ENCODE measurements at places on chromosomes 16 and 17.

DNA sequence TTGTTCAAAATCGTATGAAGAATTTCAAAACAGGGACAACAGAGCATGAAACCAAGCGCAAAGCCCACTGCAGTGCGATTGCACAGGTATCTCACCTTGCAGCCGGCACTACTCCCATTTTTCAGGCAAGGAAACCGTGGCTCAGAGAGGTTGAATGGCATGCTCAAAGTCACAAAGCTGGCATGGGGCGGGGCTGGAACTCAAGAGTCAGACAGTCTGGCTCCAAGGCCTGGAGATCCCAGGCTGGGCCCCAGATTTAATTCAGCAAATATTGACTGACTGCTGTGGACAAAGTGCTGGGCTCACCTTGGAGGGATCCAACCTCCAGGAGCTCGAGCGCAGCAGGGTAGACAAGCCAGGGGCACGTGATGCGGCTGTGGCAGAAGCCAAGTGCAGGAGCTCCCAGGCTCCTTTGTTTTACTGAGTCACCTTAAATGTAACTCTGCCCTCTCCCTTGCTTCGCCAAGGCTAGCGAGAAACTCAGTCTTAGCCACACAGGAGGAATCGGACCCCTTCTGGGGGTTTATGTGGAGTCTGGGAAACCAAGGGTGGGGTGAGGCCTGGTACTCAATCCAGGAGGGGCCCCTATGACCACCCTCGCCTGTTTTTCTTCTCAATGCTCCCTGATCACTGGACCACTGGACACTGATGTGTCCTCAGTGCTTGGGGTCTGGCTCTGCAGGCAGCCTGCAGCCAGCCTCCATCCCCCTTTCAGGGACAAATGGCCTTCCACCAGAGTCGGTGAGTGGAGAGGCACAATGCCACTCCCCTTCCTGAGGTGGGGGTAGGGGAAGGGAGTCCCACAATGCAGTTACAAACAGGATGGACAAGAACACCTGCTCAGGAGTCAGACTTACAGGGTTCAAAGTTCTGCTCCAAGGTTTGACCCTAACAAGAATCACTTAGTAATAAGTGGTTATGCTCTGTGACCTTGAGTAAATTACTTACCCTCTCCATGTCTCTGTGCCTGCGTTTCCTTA lies 3.9 kb upstream of the SPATA20 start:
- DNase-seq: no peak

- no peak for DNase-seq
These were observed 39.9 kb downstream of the USP32 start for GRCh38 chr17:60352071-60352470.

DNA sequence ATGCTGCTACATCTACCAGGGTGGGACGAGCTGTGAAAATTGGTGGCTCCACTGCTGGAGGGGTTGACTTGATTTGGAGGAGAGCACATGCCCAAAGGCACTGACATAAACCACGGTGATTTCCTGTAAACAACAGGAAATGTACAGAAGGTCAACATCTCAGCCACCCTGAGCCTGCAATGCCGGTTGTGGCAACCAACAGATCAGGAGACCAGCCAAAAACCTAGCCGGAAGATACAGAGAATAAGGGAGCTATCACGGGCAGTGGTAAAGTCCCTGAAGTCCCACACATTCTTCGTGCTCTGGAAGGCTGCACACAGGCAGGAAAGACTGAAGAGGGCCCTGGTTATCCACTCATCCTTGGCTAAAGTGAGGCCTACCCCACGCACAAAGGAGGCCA lies 56.2 kb downstream of the ADCY9 start:
- DNase-seq: no peak

GRCh38 chr17:40060887-40061608 lies 1.7 kb upstream of the THRA start:
- DNase-seq: no peak

DNA sequence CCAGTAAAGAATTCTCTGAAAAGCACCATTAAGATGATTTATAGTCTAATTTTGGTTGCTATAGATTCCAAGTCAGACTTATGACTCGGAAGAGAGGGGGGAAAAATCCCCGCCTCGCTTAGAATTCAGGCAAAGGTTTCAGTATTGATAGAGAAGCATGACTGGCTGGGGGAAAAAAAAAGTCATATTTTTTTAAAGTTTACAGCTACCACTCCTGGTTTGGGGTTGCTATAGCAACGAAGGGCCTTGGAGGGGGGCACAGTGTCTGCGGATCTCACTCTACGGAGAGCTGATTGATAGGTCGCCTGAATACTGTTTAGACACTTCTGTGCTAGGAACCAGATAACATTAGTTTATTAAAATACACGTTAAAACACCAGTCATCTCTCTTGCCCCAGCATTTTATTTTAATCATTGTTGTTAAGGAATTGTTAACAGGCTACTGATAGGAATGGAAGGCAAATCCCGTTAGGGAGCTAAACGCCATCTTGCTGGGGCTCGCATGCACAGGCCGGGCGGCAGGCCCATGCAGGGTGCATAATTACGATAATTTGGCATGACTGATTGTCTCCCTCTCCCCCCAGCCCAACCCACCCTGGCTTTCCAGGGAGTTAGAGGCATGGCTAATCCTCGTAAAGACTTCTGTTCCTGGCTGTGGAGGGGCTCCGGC lies 380.0 kb upstream of the XYLT1 start:
- no peak for DNase-seq

- DNase-seq: no peak
These were observed 57.9 kb upstream of the KCNJ16 start for GRCh38 chr17:70017112-70017511.

DNA sequence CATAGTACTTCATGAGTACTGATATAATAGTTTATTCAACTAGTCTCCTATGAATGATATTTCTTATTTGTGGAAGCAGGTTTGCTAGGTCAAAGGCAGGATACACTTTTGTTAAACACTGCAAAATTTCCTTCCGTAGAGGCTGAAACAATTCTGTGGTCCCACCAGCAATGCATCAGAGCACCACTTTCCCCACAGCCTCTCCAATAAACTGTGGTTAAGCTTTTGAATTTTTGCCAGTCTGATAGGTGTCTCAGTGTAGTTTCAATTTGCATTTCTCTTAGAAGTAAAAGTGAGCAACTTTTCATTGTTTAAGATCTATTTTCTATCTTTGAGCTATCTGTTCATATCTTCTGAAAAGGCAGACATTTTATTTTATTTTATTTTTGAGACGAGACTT lies 36.4 kb upstream of the CORO6 start:
- no peak for DNase-seq

- DNase-seq: no peak
These were observed 35.2 kb downstream of the TBX4 start for GRCh38 chr17:61487161-61487988.

DNA sequence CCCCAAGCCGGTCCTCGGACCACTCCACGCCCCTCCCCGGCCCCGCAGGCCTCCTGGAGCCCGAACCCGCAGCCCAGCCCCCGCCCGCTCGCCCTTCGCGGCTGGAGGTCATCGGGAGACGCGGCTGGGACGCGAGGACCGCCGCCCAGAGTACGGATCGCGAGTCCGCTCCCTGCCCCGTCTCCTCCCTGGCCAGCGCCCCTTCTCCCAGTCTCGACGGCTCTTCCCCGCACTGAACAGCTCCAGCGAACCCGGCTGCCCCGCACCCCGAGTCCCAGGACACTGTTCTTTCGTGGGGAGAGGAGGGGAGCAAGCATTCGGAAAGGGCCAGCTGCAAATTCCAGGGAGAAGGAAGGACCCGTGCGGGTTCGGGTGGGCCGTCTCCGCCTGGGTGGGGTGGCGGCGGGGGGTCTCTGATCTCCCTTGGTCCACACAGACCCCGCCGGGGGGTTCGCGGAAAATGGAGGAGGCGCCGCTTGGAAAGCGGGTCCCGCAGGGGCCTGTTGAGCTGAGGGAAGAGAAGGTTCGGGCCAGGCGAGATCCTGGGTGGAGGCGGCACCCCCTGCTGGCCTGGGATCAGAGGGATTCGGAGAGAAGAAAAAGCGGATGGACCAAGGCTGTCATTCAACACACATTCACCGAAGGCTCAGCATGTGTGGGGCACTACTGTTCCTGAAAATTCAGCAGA lies 632 bp upstream of the RTN4RL1 start:
- peak; percentile 79 for DNase-seq

DNA sequence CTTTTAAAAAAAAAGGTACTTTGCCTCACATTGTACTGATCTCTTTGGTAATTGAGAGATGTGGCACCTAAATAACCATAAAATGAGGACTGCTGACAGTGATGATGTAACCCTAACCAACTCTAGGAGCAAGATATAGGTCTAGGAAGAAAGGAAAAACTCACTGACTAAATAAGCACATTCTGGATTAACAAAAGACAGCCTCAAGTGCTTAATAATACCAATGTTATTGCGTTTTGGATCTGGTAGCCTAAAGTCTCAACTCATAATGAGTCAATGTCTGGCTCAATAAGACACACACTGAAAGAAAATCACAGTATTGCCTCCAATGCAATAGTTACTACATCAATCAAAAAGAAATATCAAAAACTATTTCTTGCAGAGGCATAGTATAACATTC lies 3.0 kb downstream of the ERN1 start:
- peak; percentile 35 for DNase-seq

DNA sequence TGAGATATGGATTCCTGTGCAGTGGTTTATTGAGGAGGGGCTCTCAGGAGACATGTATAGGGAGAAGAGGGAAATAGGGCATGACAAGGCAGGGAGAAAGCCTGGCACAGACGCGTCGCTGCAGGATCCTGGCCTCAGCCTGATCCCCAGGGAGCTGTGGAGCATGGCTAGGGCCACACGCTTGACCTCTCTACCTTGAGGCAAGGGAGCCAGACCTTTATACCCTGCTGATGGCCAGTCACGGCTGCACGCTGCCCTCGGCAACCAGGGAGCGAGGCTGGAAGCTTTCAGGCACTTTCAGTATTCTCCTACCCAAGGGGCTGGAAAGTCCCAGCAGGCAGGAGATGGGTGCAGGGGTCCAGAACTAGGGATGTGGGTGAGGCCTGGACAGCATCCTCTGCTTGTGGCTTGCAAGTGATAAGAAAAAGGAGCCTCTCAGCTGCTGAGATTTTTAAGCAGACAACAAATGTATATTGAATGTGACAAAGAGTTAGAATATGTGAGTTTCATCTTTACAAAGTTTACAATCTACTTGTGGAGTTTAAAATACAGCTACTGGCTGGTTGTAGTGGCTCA lies 10.0 kb upstream of the KLHL36 start:
- no peak for DNase-seq

GRCh38 chr17:50283246-50283645 lies 9.0 kb downstream of the TMEM92 start:
- DNase-seq: no peak

- DNase-seq: no peak
These were observed 8.8 kb upstream of the SLFN14 start for GRCh38 chr17:35569405-35569804.

- DNase-seq: peak; percentile 55
These were observed 46.5 kb downstream of the HNF1B start for GRCh38 chr17:37698132-37698910.

DNA sequence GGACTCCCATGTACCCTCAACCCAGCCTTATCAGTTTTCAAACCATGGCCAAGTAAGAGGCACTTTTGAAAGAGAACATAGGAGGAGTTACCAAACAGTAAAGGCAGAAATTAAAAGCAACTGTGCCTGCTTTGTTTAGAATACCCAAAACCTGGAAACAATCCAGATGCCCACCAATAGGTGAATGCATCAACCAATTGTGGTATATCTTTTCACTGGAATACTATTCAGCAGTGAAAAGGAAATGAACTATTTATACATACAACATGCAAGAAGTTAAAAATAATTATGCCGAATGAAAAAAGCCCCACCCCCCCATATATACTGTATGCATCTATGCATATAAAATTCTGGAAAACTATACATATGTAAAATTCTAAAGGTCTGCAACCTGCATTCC lies 37.0 kb downstream of the PITPNC1 start:
- no peak for DNase-seq

- DNase-seq: no peak
These were observed 9.6 kb downstream of the COTL1 start for GRCh38 chr16:84608282-84608681.

GRCh38 chr16:68450741-68451255 lies 2.5 kb upstream of the SMPD3 start:
- peak; percentile 69 for DNase-seq

GRCh38 chr17:82013341-82013740 lies 9.3 kb downstream of the CENPX start:
- peak; percentile 59 for DNase-seq

- peak; percentile 82 for DNase-seq
These were observed 146.6 kb downstream of the TRIM37 start for GRCh38 chr17:58960068-58960467.

DNA sequence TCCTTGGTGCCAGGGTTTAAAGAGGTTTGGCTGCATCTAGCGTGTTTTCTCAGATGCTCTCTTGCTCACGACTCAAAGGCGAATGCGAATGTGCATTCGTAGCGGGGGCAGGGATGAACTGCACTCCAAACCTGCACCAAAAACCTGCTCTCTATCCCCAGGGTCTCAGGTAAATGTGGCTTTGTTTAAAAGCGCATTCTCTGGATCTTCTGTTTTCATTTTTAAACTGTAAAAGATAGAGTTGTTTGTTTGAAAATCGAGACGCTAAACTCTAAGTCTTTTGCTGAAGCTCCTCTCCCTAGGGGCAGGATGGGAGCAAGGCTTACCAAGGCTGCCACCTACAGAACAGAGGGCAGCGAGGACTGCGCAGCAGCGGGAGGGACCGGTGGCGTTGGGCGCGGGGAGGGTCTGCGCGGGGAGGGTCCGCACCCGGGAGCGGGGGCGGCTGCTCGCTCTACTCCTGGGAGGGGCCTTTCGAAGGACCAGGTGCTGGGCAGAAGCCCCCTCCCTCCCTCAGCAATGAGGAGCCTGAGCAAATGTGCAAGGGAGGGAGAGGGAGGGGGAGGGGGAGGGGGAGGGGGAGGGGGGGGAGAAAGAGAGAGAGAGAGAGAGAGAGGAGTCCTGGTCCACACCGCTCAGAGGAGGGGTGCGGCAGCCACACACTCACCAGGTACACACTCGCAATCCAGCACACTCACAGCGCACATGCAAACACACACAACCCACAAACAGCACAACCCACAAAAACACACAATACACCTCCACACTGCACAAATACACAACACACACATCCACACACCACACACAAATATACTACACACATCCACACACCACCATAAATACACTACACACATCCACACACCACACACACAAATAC lies 142.8 kb downstream of the GRIN2A start:
- DNase-seq: peak; percentile 15

DNA sequence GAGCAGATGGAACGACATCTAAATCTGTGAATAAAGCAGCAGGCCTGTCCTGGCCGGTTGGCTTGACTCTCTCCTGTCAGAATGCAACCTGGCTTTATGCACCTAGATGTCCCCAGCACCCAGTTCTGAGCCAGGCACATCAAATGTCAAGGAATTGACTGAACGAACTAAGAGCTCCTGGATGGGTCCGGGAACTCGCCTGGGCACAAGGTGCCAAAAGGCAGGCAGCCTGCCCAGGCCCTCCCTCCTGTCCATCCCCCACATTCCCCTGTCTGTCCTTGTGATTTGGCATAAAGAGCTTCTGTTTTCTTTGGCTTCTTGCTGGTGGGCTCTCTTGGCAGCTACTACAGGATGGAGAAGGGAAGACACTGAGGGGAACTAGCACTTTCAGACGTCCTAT lies 4.1 kb upstream of the RSAD1 start:
- DNase-seq: no peak
